ENCODE measurements at places on chromosomes 2 and 18.

DNA sequence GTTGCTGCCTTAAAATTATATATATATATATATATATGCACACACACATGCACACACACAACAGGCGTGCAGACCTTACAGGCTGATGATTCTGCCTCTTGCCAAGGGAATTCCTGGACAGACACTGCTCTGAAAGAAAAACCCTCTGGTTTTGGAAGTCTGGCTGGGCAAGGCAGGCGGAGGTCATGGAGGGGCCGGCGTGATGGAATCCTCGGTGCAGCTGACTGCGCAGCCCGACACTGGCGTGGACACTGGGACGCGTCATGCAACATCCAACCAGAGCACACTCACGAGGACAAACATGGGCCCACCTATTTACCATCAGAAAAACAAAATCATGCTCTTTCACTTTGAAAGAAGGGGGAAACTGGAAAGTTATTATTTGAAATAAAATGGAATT, 235.3 kb downstream of the ZNF516 start:
- DNase-seq = no peak

- DNase-seq = no peak
These were observed 12.1 kb upstream of the RHOB start for GRCh38 chr2:20434588-20435294.

DNA sequence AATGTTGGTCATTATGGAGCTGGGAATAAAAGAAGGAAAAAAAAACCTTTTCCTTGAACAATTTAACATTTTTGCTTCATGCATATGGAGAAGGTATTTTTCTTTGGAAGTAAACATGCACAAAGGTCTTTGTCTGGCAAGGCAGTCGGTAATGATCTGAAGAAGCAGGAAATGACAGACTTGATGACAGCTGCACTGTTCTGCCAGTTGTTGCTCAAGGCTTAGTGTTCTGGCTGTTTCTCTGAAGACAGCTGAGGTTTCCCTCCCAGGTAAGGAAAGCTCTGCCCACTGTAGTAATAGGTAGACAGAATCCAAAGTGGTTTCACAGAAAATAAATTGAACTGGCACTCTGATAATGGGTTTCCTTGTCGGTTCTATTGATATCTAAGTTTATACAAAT, 308.4 kb upstream of the GCFC2 start:
- no peak for DNase-seq

GRCh38 chr2:19857806-19858205, 44.0 kb downstream of the TTC32 start:
- no peak for DNase-seq
